SK-N-SH (cell line): ENCODE measurements at places on chromosomes 11 and 22. TPM values are rescaled to one million over a fixed set of nuclear protein-coding genes. Genes with fewer than 3 reads are reported as not detected.

OR2D2 gene
- polyA plus RNA-seq, result not detected in 2 replicates

GRCh38 chr11:96033095-96033494, 109.2 kb upstream of the MTMR2 start:
- no peaks in the 10 kb centered on the region for H3K27me3 ChIP-seq
- no peaks in the 10 kb centered on the region for H3K36me3 ChIP-seq
- H3K4me1 ChIP-seq, result no peaks in the 10 kb centered on the region
- no peak overlapping the region for H3K4me3 ChIP-seq
- no peak for DNase-seq

SCGB1D1 gene
- not detected in 2 replicates for polyA plus RNA-seq

GAS2 gene
- polyA plus RNA-seq, result 0.68 and 0.72 TPM in 2 replicates

FXYD2 gene
- not detected in 2 replicates for polyA plus RNA-seq

MRGPRX4 gene
- polyA plus RNA-seq, result not detected in 2 replicates

- no peaks in the 10 kb centered on the region for H3K36me3 ChIP-seq
- no peaks in the 10 kb centered on the region for H3K4me1 ChIP-seq
- no peak overlapping the region for H3K27ac ChIP-seq
- H3K27me3 ChIP-seq, result no peaks in the 10 kb centered on the region
Observed at GRCh38 chr22:18145676-18146388, 4.1 kb upstream of the USP18 start.

GRCh38 chr11:66720223-66720898, 8.7 kb downstream of the SPTBN2 start:
- DNase-seq, result peak; percentile 60
- no peak overlapping the region for H3K27ac ChIP-seq
- H3K36me3 ChIP-seq, result no peaks in the 10 kb centered on the region
- H3K4me3 ChIP-seq, result no peak overlapping the region
- H3K27me3 ChIP-seq, result no peaks in the 10 kb centered on the region
- peaks cover 10% of the 10 kb centered on the region; the same call in 1 of the 2 replicates for H3K4me1 ChIP-seq

GRCh38 chr11:134267461-134267860, 8.7 kb upstream of the GLB1L3 start:
- H3K27me3 ChIP-seq, result 0 out of 2 replicates have a peak, but pooled peaks cover 5% of the 10 kb centered on the region
- peaks cover 21% of the 10 kb centered on the region for H3K36me3 ChIP-seq
- H3K4me3 ChIP-seq, result no peak overlapping the region
- H3K27ac ChIP-seq, result no peak overlapping the region

DNA sequence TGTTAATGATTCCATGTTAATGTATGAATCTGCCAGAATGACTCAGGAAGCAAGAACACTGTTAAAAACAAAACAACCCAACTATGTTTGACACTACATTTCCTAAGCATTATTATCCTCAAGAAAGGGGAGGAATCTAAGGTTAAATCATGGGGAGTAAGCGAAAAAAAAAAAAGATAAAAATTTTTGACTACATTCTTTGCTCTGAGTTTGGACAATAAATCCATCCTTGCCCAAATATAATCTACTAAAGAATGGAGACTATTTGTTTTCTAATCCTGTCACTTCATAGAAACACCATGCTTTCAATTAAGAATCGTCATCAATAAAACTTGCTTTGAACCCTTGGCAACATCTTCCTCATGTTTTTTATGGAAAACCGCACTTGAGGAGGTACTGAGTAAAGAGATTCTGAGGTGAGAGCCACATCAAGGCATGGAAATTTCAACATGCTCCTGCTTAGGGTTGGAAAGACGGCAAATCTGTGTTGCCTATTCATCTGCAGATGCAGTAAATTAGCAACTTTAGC, 9.7 kb downstream of the MAML2 start:
- H3K27ac ChIP-seq, result peak overlapping the region; percentile 34; the same call in 1 of the 2 replicates
- no peaks in the 10 kb centered on the region for H3K27me3 ChIP-seq
- H3K4me3 ChIP-seq, result no peak overlapping the region
- peaks cover 4% of the 10 kb centered on the region for H3K4me1 ChIP-seq
- peaks cover 22% of the 10 kb centered on the region for H3K36me3 ChIP-seq

DNA sequence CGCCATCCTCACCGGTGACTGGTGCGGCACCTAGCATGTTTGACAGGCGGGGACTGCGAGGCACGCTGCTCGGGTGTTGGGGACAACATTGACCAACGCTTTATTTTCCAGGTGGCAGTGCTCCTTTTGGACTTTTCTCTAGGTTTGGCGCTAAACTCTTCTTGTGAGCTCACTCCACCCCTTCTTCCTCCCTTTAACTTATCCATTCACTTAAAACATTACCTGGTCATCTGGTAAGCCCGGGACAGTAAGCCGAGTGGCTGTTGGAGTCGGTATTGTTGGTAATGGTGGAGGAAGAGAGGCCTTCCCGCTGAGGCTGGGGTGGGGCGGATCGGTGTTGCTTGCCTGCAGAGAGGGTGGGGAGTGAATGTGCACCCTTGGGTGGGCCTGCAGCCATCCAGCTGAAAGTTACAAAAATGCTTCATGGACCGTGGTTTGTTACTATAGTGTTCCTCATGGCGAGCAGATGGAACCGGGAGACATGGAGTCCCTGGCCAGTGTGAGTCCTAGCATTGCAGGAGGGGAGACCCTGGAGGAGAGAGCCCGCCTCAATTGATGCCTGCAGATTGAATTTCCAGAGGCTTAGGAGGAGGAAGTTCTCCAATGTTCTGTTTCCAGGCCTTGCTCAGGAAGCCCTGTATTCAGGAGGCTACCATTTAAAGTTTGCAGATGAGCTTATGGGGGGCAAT, 1.1 kb downstream of the NEAT1 start:
- H3K27ac ChIP-seq, result peak overlapping the region; percentile 100
- peaks cover 52% of the 10 kb centered on the region for H3K4me1 ChIP-seq
- peak; percentile 10 for DNase-seq
- peak overlapping the region; percentile 83 for H3K4me3 ChIP-seq
- peaks cover 57% of the 10 kb centered on the region for H3K36me3 ChIP-seq

SPDYC gene
- polyA plus RNA-seq, result not detected in 2 replicates
